ENCODE measurements at places on chromosomes 6 and 20.

GRCh38 chr6:143611580-143611979 is 66.2 kb upstream of the PHACTR2 start:
- DNase-seq: no peak

DNA sequence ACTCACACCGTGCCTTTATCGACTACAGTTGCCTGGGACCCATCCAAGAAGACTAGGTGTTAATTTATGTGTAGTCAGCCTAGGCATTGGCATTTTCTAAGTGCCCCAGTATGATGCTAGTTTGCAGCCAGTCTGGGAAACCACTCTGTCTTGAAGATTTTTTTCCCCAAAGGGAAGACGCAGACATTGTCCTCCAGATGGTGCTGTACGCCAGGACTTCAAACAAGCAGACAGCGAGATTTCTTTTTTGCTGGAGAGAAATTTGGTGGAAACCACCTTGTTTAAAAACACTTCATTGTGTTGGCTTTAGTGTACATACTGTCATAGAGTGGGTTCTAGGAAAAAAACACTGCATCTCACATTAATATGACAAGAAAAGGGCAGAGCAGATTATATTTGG is 30.0 kb downstream of the ALDH5A1 start:
- DNase-seq: peak; percentile 63

DNA sequence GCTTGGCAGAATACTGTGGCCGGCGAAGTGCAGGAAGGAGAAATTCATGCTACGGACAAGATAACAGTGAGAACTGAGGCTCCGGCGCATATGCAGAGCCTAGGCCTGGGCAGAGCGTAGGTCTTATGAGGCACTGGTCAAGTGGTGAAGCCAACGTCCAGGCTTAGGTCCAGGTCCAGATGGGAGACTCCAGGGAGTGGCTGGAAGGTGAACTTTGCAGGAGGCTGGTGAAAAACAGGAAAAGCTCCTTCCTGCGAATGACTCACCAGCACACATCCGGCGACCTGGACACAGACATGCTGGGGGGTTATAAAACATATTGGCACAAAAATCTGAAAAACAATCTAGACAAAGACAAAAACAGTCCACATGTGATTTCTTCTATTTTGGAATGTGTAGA is 15.4 kb downstream of the C6orf141 start:
- no peak for DNase-seq

DNA sequence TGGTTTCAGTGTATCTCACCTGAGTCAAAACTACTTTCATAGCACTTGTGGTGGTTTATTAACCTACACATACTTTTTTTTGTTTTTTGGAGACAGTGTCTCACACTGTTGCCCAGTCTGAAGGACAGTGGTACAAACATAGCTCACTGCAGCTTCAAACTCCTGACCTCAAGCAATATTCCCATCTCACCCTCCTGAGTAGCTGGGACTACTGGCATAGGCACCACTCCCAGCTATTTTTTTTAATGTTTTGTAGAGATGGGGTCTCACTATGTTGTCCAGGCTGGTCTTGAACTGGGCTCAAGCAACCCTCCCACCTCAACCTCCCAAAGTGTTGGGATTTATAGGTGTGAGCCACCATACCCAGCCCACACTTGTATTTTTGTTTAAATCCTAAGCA is 49.7 kb downstream of the STAU1 start:
- DNase-seq: no peak

- DNase-seq: peak; percentile 80
Observed at GRCh38 chr20:50478162-50478990, 31.8 kb upstream of the PTPN1 start.

GRCh38 chr6:136486357-136486756 is 63.9 kb downstream of the MAP7 start:
- no peak for DNase-seq

GRCh38 chr20:59581993-59582679 is 22.2 kb upstream of the PHACTR3 start:
- DNase-seq: no peak

GRCh38 chr6:49937017-49937416 is 26.9 kb downstream of the DEFB114 start:
- no peak for DNase-seq

GRCh38 chr20:46226602-46227001 is 81.7 kb downstream of the CDH22 start:
- no peak for DNase-seq

DNA sequence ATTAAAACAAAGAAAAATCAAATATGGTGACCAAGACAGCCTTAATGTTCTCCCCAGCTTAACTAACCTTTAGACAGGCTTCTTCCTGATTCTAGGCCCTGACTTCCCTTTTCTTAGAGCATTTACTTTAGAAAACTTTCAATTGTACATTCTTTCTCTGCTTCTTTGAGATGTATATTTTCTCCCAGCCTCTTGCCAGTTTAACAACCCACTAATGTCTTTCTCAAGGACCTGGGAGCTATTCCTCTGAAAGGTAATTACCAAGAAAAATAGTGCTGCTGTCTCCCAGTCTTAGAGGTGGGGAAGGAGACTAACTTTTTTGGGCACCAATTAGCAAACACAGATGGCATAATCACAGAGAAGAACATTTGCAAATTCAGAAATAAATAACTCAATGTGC is 62.8 kb upstream of the KCNQ5 start:
- DNase-seq: peak; percentile 54

GRCh38 chr6:49468042-49468441 is 4.9 kb downstream of the CENPQ start:
- DNase-seq: no peak

- no peak for DNase-seq
Observed at GRCh38 chr20:19492687-19493336, 265.2 kb upstream of the RIN2 start.

GRCh38 chr6:4521070-4521469 is 255.1 kb upstream of the CDYL start:
- DNase-seq: no peak

DNA sequence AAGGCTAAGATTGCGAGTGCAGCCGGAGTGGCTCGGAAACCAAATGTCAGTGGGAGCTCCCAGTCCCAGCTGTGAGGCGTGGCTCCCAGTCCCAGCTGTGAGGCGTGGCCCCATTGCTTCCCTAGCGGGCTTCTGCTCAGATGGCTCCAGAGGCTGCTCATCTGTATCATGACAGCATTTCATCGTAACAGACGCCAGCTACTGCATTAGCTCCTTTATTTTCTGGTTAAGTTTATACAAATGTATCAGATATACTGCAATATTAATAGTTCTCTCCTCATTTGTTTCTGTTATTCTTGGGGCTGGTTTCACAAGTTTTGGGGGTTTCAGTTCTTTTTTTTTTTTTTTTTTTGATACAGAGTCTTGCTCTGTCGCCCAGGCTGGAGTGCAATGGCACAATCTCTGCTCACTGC is 34.7 kb upstream of the TBXT start:
- no peak for DNase-seq

GRCh38 chr6:134909701-134910592 is 40.0 kb downstream of the ALDH8A1 start:
- no peak for DNase-seq

DNA sequence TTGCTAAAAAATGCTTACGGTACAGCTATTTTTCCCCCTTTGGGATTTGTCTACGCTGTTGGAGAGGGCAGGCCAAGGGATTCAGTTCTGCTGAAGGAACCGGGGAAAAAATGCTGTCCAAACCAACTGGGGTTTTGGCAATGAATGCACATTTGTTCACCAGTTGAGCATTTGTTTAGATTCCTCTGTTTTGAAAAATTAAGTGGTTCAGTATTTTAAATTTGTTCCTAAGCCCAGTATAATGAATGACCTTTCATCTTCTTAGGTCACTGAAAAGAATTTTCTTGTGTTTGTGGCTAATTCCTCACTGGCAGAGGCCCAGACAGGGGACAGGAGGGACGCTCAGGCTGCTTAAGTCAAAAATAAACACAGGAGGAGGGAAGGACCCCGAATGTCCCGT is 10.8 kb upstream of the EYA2 start:
- DNase-seq: no peak

DNA sequence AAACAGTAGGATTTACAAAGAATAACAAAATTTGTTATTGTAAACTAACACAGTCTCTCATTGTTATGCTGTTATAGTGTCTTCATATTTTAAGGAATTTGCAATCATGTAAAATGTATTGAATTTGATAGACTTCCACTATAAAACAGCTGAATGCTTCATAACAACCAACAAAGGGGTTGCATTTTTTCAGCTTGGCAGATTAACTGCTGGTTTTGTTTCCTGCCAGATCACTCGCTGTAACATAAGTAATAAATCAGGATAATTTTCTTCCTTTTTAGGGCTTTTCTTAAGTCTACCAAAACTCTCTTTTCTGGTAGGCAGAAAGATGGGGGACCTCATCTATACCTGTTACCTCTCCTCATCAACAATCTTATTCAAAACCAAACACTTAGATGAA is 169.8 kb downstream of the SAMD5 start:
- no peak for DNase-seq

DNA sequence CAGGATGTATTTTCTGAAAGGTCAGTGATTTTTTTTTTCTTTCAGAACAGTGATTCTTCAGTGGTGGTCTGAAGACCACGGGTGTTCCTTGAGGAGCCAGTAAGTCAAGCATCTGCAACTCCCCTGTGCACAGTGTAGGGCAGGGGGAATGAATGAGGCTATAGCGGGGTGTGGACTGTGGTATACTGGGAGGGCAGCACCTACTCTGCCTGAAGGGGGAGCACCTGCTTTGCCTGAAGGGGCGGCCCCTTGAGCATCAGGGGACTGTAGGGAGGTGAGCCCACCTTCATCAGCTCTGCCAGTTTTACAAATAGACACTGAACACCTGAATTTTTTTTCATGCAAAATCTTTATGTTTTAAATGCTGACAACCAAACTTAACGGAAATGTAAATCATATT is 77.5 kb upstream of the RIPOR2 start:
- no peak for DNase-seq

DNA sequence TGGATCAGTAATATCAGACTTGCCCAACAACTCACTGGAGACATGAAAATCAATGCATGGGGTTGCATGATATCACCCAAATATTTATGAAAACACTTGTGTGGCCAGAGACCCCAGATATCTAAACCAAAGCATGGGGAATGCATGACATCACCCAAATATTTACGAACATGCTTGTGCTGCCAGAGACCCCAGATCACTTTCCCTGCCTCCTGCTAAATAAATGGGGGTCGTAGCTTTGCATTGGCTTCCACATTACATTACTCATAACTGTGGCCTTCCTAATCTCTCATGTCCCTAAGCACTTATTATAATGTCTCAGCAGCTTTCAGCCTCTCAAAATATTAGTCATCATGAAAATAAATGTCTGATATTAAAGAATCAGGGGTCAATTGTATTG is 838.0 kb upstream of the DEFB115 start:
- DNase-seq: no peak

DNA sequence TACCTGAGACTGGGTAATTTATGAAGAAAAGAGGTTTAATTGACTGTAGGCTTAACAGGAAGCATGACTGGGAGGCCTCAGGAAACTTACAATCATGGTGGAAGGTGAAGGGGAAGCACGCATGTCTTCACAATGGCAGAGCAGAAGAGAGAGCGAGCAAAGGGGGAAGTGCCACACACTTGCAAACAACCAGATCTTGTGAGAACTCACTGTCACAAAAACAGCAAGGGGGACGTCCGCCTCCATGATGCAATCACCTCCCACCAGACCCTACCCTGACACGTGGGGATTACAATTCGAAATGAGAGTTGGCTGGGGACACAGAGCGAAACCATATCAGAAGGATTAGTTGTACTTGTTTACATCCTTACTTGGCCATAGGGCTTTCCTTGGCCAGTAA is 49.7 kb downstream of the FIG4 start:
- peak; percentile 18 for DNase-seq

GRCh38 chr6:113879186-113880096 is 22.3 kb downstream of the MARCKS start:
- peak; percentile 62 for DNase-seq

DNA sequence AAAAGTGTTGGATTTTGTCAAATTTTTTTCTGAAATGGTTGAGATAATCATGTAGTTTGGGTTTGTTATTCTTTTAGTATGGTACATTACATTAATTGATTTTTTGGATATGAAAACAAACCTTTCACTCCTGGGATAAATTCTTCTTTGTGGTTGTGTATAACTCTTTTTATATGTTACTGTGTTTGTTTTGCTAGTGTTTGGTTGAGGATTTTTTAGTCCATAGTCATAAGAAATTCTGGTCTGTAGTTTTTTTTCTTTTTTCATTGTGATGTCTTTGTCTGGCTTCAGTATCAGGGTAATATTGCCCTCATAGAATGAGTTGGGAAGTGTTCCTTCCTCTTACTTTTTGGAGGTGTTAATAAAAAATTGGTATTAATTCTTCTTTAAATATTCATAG is 122.2 kb upstream of the ATXN1 start:
- DNase-seq: no peak

GRCh38 chr20:78338-78737 is 9.1 kb upstream of the DEFB125 start:
- DNase-seq: no peak

DNA sequence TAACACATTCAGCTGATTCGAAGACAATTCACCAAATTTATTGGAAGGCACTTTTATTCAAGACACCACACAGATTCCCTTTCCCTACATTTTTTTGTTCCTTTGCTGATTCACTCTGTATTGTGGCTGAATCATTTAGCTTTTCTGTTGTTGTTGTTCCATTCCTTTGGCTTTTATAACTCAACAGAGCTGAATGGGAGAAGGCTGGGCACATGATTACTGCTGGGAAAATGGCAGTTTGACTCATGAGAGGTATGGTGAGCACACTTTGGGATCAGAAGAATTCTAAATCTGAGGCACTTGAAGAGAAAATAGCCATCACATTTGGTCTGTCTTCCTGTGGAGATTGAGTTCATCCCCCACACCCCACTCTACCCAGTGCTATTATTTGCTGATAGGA is 15.7 kb upstream of the SAYSD1 start:
- no peak for DNase-seq

GRCh38 chr20:61299104-61299503 is 47.0 kb downstream of the CDH4 start:
- DNase-seq: no peak

GRCh38 chr6:138521790-138522189 is 22.5 kb upstream of the NHSL1 start:
- DNase-seq: peak; percentile 88

DNA sequence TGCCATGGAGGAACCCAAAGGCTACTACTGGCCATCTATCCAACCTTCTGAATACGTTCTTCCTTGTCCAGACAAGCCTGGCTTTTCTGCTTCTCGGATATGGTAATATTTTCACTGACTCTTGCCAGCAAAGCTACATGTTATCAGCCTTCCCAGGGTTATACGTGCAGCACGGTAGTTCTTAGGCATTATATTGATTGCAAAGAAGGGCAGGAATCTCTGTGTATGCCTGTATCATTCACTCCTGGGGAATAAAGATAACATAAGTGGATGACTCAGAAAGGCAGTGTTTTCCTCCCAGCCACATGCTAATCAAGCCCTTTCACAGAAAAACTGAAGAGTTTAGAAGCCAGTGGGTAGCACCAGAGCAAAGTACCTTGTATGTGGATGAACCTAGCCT is 98.7 kb downstream of the ADGRG6 start:
- no peak for DNase-seq

DNA sequence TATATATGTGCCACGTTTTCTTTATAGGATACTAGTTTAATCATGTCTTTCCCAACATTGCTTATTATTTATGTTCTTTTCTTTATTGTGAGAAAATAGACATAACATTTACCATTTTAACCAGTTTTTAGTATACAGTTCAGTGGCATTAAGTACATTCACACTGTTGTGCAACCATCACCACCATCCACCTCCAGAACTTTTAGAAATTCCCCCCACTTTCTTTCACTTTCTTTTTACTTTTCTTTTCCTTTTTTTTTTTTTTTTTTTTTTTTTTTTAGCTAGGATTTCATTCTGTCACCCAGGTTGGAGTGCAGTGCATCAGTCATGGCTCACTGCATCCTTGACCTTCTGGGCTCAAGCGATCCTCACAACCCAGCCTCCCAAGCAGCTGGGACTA is 18.5 kb downstream of the RBCK1 start:
- DNase-seq: no peak
